CD8-positive, alpha-beta memory T cell (primary cell): ENCODE measurements at places on chromosomes 16 and 17. TPM values are rescaled to one million over a fixed set of nuclear protein-coding genes. Genes with fewer than 3 reads are reported as not detected.

- no peak for DNase-seq
Observed at GRCh38 chr17:17900615-17901520, 64.1 kb upstream of the SREBF1 start.

The LLGL1 gene
- 26.3 TPM for total RNA-seq

GRCh38 chr16:63596716-63597115 is 1525.1 kb downstream of the CDH11 start:
- no peak for DNase-seq

- no peak for DNase-seq
Observed at GRCh38 chr16:55009581-55009980, 78.9 kb downstream of the IRX5 start.

DNA sequence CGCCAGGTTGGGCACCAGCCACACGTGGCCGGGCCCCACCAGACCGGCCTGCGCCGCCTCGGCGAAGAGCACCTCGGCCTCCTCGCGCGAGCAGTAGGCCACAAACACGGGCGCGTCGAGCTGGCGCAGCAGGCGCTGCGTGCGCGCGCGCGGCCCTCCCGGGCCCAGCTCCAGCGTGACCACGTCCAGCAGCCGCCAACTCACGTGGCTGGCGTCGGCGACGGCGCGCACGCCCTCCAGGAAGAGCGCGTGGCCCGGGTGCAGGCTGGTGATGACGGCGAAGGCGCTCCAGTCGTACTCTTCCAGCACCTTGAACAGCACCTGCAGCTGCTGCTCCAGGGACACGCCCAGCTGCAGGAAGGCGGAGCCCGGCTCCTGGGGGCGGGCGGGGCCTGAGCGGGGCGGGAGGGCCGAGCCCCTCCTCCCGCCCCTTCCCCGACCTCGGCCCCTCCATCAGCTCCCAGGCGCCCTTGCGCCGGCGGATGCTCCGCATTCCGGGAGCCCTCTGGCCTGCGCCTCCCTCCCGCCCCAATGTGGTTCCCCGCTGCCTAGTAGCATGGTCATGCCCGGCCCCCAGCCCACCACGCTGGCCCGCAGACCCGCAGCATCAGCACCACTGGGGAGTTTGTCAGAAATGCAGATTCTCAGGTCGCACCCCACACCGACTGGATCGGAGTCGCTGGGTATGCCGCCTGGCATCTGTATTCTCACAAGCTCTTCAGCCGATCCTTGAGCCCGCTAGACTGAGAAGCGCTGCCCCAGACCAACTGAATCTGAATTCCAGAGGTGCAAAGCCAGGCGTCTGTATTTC is 7.2 kb downstream of the GRIN2C start:
- DNase-seq = peak; percentile 45

The TMEM88 gene
- total RNA-seq = 5.5 TPM

GRCh38 chr16:57730771-57731730 is 4.5 kb upstream of the KATNB1 start:
- DNase-seq = no peak

- no peak for DNase-seq
Observed at GRCh38 chr16:15054357-15055140, 1.3 kb downstream of the NTAN1 start.

DNA sequence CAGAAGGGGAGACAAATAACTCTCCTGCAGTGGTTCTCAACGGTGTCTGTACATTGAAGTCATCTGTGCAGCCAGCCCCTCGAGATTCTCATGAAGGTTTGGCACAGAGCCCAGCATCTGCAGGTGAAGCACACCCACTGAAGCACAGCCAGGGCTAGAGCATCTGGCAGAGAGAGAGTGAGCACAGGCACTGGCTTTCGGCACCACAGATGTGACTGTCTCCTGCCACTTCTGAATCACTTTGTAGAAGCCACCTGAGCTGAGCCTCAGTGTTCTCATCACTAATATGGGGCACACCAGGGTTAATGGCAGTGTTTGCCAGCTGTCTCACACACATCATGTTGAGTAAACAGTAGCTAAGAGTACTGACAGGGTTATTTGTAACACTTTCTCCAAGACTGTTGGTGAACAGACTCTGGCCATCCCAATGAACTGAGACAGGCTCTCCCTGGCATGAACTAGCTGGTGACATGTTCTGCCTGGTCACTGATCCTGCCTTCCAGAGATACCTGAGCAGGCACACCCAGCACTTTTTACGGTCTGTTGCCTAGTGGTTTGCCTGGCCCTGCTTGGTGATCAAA is 10.9 kb downstream of the HSPB9 start:
- DNase-seq = no peak

GRCh38 chr16:13953501-13953900 is 33.5 kb downstream of the ERCC4 start:
- DNase-seq = no peak

The MYO15B gene
- 33.3 TPM for total RNA-seq

DNA sequence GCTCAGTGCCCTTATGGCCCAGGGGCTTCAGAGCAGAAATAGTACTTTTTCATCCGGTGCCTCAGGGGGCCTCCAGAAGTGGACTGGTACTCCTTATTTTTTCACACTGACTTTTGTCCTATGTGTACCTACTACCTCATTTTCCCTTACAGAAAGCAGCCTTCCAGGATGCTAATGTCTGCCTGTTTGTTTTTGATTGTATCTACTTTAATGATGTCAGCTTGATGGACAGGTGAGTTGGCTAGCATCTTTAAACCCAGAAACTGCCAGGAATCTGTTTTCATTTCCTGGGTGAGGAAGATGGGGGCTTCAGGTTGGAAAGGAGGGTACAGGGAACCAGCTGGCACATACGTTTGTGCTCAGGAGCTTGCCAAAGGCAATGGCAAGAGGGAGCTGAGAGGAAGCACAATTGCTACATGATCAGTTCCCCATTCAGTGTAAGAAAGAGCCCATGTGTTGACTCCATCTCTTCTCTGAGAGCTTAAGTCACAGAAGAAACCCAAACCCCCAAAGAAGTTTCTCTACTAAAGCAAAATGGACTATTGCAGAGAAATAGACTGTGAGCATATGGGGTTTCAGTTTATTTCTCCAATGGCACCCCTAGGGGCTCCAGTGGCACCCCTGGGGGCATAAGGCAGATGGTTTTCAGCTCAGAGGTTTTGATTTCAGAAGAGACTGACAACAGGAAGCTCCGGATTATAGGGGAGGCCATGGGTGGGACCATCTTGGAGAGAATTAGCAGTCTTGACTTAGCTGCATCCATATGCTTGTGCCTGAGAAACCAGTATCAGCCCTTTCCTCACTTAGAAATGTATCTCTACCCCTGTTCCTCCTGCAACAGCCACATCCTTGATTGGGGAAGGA is 16.3 kb downstream of the LIG3 start:
- no peak for DNase-seq

DNA sequence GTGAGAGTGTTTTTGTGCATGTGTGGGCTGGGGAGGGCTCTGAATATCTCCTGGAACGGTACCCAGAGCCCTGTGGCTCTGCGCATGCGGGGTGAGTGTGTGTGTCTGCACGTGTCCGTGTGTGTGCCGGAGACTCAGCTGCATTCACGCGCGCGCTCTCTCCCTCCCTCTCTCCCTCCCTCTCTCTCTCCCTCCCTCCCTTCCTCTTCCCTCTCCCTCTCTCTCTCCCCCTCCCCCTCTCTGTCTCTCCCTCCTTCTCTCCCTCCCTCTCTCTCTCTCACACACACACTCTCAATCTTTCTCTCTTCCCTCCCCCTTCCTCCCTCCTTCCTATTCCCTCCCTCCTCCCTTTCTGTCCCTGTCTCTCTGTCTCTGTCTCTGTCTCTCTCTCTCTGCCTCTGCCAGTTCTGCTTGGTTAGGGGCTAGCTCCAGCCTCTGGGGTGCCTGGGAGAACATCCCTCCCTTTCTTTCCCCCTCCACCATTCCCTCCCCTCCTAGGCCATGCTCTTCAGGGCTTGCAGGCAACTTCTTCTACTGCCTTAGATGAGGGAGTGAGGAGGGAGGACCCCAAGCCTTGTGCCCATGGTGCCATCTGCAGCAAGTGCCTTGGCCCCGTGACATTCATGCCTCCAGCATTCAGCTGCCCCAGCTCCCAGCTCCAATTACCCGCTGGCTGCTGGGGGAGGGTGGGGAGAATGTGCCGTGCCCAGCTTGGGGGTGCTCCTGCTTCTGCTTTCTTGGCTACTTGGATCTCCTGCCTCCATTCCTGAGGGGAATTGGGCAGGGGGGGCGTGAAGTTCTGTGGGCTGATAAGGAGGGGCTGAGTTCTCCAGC is 6.4 kb downstream of the THRA start:
- DNase-seq = peak; percentile 66

The COG4 gene
- total RNA-seq = 51.9 TPM

The TLK2 gene
- 41.9 TPM for total RNA-seq

The OR2C1 gene
- total RNA-seq = not detected

- DNase-seq = peak; percentile 39
Observed at GRCh38 chr17:732067-732901, at the start of gene TLCD3A. TLCD3A (plus strand) TSS chr17:732596; CDS start chr17:732648, 52 bp downstream.

GRCh38 chr16:67389911-67390815 is 3.1 kb downstream of the TPPP3 start:
- no peak for DNase-seq

The SLC38A8 gene
- not detected for total RNA-seq

The NAA38 gene
- 65.0 TPM for total RNA-seq

DNA sequence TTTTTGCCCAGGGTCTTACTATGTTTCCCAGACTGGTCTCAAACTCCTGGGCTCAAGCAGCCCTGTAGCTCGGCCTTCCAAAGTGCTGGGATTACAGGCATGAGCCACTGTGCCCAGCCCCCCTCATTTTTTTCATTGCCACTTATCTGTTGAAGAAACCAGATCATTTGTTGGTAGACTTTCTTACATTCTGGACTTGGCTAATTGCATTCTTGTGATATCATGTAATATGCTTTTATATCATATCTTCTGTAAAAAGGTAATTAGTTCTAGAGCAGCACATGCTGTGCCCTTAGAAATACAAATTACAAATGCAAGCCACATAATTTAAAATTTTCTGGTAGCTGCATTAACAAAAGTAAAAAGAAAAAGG is 53.9 kb downstream of the PPM1E start:
- no peak for DNase-seq

DNA sequence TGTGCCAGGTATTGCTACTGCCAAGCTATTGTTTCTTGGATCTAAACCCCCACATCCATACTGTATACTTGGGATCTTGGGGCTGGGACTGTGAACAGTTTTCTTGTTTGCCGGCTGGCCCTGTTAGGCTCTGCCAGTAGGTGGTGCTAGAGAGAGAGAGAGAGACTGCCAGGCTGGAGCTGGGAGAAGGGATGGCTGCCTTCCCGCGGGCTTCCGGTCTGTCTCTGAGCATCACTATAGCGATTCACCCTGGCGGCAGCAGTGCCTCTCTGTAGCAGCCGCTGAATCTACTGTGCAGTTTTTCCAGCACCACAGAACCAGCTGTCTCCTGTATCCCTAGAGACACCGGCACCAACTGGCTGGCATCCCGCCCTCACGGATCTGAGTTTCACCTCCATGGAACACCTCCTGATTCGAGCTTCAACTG is 201.2 kb downstream of the UTP18 start:
- peak; percentile 6 for DNase-seq
